ENCODE measurements at places on chromosomes 1 and 21. TPM values are rescaled to one million over a fixed set of nuclear protein-coding genes. Genes with fewer than 3 reads are reported as not detected.

RAB7B gene
- 7.1 TPM for polyA plus RNA-seq

PRR9 gene
- polyA plus RNA-seq = not detected

LCE3E gene
- polyA plus RNA-seq = not detected

SHISA4 gene
- 194 TPM for polyA plus RNA-seq

LCE3D gene
- not detected for polyA plus RNA-seq

FLG2 gene
- polyA plus RNA-seq = 0.03 TPM

SUSD4 gene
- 54.4 TPM for polyA plus RNA-seq

LORICRIN gene
- polyA plus RNA-seq = 0.62 TPM

KAZN gene
- polyA plus RNA-seq = 54.0 TPM

CNR2 gene
- polyA plus RNA-seq = 0.08 TPM

RBM11 gene
- 8.7 TPM for polyA plus RNA-seq

PSRC1 gene
- 37.1 TPM for polyA plus RNA-seq

CELA2A gene
- polyA plus RNA-seq = 0.72 TPM

CD101 gene
- polyA plus RNA-seq = 4.9 TPM

RGS8 gene
- 8.2 TPM for polyA plus RNA-seq

MPL gene
- 0.51 TPM for polyA plus RNA-seq

KCNC4 gene
- polyA plus RNA-seq = 55.6 TPM

COL11A1 gene
- 79.6 TPM for polyA plus RNA-seq

AQP10 gene
- polyA plus RNA-seq = not detected
